ENCODE measurements at places on chromosomes 2 and 18.

DNA sequence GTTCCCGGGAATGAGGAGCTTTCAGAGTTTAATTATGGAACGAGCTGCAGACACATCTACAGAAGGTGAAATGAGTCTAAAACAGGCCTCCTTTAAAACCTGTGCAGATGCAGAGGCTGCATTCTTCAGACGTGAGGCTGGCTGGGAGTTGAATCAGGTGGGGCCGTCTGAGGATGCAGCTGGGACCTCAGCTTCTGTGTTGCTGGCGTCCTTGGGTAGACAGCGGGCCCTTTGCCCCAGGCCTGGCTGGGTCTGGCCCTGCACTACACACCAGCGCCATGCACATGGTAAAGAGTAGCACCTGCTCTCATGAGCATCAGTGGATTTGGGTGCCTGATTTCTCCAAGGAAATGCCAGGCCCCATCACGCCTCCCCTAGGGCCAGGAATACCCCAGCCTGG, 67.3 kb downstream of the TMEM18 start:
- DNase-seq: no peak

DNA sequence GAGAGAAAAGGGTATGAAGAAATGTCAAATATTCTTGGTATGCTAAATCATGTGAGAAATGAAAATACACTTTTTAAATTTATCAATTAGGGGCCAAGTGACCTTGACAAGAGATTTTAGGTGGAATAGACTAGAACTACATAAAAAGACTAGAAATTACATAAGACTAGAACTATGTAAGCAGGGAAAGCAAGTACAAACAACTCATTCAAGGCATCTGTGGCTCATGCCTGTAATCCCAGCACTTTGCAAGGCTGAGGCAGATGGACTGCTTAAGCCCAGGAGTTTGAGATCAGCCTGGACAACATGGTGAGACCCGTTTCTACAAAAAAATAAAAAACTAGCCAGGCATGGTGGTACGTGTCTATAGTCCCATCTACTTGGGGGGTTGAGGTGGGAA, 20.3 kb downstream of the SF3B1 start:
- no peak for DNase-seq

GRCh38 chr18:42365591-42365990, 410.6 kb downstream of the PIK3C3 start:
- DNase-seq: no peak

- DNase-seq: no peak
Measured at GRCh38 chr2:68295516-68295915, 24.2 kb downstream of the CNRIP1 start.

- DNase-seq: no peak
Measured at GRCh38 chr2:181264001-181264400, 193.2 kb upstream of the ITGA4 start.

GRCh38 chr2:112216167-112216566, 38.7 kb downstream of the ZC3H8 start:
- DNase-seq: no peak

- no peak for DNase-seq
Measured at GRCh38 chr2:85277416-85278158, 50.2 kb downstream of the TGOLN2 start.

GRCh38 chr18:58878640-58879039, 14.0 kb downstream of the ZNF532 start:
- DNase-seq: no peak

GRCh38 chr2:138182250-138182936, 218.1 kb downstream of the HNMT start:
- DNase-seq: no peak

DNA sequence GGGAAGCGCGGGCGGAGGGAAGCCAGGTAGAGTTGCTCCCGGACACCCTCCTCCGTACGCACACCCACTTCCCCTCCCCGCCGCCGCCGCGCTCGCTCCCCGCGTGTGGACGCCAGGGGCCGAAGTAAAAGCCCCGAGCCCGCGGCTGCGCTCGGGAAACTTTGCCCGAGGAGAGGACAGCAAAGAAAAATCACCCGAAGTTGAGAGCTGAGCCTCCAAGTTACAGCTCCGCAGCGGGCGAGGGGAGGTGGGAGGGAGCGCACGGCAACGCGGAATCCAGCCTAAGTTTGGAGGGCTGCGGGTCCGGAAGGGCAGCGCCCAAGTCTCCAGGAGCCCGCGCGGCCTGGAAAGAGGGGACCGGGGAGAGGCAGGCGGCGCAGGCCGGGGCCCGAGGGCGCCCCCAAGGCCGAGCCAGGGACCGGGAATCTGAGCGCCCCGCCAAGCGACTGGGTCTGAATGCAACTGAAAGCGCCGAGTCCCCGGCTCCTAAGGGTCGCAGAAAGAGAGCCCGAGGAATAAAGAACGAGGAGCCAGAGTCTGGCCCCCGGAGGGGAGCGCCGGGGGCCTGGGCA, 706 bp upstream of the BCL11A start:
- peak; percentile 41 for DNase-seq

DNA sequence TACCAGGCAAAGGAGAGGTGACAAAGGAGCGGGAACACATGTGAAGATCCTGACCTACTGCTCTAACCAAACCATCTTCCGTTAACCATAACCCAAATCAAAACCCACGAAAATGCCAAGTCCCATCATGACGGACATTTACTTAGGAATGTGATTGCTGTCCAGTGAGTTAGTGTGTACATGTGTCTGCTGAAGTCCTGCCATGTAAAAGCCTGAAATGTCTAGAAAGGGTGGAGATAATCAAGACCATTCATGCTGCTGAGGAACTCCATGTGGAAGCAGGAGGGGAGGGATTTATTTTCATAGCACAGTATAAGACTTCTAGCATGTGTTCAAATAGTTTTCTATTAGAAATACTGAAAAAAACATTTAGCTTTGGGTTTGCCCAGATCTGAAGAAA, 137.0 kb upstream of the BOD1L2 start:
- no peak for DNase-seq

- no peak for DNase-seq
Measured at GRCh38 chr18:13538630-13539029, 187.7 kb downstream of the FAM210A start.
